Neural crest cell (in vitro differentiated cells): ENCODE measurements at places on chromosomes 16 and 17.

- DNase-seq: no peak
Observed at GRCh38 chr17:2892305-2892971, 96.2 kb downstream of the RAP1GAP2 start.

DNA sequence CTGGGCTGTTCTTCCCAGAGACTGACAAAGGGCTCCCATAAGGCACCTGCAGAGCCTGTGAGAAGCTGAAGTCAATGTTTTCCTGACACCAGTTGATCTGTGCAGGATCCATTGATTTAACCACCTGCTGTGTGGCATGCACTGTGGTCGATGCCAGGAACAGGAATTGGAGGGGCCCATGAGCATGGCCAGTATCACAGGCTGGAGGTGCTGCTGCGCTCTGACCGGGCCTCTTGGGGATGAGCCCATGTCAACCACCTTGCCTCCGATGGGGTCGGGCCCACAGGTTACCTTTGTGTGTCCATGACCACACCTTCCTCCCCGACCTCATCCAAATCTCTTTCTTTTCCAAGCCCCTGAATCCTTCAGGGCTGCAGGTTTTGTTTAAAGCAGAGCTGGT, 18.2 kb upstream of the STH start:
- no peak for DNase-seq

DNA sequence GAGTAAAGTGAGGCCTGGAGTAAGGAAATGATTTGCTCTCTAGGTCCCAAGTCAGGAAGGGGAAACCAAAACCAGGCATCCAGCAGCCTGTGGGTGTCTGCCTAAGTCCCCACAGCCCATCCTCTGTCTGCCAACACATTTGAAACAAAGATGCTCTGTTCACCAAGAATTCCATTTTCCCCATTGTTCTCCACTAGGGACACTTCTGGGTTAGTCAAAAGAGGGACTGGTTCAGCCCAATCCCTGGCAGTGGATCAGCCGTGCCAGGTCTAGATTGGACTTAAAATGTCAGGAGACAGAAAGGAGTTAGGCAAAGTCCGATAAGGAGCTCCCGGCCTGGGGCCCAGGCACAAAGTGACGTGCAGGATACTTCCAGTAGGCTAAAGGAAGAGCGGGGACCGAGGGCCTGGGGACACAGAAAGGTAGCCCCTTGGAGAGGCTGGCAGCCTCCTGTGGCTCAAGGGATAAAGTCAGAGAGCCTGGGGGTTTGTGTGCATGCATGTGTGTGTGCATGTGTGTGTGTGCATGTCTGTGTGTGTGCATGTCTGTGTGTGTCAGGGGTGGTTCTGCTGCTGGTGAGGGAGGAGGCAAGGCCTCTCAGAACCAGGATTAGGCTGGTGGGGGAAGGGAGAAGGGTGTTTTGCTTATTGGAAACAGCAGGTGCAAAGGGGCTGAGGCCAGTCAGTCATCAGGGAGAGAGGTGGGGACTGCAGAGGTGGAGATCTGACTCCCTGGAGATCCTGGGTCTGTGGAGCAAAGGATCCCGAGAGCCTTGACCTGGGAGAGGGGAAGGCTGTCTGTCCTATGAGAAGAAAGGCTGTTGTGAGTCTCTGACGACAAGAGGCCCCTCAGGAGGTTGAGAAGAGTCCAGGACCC, 41.7 kb upstream of the IL34 start:
- no peak for DNase-seq

DNA sequence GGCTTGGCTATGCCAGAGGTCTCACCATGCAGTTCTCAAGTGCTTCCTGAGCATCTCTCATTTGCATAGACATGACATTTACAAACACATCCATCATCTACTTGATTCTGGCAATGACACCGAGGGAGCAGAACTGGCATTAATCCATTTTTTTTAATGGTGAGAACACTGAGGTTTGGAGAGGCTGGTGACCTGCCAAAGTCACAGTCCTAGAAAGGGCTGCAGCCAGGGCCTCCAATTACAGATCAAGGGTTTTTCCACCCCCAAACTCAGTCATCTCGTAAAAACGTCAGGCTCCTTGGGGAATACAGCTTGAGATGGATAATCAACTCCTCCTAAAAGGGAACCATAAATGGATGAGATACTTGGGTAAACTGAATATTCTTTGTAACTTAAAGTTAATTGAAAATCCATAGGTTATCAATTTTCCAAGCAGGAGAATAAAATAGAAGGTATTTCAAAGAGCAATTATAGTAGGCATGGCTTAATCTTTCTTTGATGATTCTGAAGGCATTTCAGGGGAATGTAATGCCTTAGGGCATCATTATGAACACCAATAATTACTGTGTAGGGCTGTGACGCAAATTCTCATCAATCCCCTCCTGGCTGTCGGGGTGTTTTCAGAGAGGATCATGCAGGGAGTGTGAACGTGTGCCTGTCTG, 9.4 kb upstream of the MEOX1 start:
- no peak for DNase-seq

- DNase-seq: no peak
Observed at GRCh38 chr16:80809366-80809765, 5.0 kb upstream of the CDYL2 start.

- no peak for DNase-seq
Observed at GRCh38 chr16:88899901-88900661, 33.6 kb upstream of the PABPN1L start.

DNA sequence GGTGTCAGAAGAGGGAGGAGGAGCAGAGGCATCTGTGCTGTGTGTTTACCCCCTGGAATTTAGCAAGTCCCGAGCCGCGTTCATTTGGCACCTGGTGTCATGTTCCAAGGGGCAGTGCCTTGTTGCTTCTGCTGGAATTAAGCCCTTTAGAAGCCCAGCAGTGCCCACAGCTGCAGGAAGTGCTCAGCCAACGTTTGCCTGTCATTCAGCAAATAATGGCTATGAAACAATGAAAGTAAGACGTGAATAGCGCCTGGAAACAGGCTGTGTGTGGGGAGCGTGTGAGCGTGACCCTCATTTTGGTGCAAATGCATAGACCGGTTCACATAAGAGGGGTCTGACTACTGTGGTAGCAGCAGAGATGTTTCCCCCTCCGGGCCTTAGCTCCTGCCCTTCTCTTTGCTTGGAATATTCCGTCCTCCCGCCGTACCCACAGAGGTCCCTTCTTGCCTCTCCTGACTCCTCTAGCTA, 5.8 kb upstream of the ATP2C2 start:
- peak; percentile 34 for DNase-seq

DNA sequence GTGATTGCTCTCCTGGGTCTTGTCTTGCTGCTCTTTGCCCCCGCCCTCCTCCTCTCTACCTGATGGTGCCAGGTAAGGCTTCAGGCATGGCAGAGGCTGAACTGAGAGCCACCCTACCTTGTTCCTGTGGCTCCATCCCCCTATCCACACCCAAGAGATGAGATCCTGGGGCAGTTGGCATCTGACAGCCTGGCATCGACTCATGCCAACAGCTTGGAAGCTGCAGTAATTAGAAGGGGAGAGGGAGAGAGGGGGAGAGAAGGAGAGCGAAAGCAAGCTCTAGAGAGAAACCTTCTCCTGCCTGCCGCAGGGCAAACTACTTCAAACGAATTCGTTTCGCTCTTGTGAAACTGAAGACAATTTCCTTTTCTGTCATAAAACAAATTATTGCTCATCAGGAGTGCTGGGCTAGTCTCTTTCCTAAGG, 13.8 kb upstream of the SP6 start:
- no peak for DNase-seq

DNA sequence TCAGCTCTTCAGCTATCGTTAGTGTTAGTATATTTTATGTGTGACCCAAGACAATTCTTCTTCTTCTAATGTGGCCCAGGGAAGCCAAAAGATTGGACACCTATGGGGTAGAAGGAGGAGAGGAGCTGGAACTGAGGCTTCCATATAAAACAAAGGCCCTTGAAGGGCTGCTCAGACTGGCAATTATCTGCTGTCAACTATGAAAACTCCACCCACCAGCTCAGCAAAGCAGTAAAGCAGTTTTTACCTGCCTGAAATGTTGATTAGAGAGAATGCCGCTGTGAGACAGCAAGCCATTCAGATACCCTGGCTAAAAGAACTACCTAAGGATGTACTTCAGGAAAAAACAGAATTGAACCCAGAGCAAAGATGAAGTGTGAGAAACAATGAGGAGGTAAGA, 45.9 kb upstream of the GNAO1 start:
- no peak for DNase-seq

DNA sequence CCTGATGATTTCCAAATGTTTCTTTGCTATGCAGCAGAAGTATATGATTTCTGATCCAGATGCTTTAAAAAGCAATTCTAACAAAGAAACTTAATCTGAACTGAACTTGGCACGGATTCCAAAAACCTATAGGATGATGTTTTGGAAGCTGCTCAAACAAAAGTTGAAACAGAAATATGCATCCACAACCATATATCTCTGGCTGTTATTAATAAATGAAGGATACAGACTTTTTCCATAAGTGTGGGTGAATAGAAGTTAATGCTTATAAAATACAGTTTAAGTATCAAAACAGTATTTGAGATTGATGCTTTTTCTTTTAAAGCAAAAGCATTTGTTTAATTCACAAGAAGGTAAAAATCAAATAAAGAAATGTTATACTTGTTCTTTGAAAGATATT, 27.9 kb upstream of the NACA2 start:
- DNase-seq: no peak

GRCh38 chr16:20344611-20345010, 7.9 kb downstream of the UMOD start:
- no peak for DNase-seq

GRCh38 chr16:67068212-67068753, 39.3 kb downstream of the CBFB start:
- no peak for DNase-seq

DNA sequence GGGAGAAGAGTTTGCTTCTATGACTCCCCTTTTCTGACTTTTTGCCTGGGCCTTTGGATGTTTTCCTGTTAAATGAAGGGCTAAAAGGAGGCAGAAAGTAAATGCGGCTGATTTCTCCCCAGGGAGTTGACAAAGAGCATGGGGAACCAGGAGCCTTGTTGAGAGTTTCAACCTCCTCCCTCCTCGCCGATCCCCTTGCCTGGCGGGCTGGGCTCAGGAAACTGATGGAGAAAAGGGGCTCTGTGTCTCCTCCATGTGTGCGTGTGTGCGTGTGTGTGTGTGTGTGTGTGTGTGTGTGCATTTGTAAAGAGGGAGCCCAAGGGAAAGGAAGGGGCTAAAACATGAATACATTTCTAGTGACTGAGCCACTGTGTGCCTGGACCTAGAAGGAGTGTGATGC, 94.5 kb downstream of the ZDHHC7 start:
- peak; percentile 36 for DNase-seq

DNA sequence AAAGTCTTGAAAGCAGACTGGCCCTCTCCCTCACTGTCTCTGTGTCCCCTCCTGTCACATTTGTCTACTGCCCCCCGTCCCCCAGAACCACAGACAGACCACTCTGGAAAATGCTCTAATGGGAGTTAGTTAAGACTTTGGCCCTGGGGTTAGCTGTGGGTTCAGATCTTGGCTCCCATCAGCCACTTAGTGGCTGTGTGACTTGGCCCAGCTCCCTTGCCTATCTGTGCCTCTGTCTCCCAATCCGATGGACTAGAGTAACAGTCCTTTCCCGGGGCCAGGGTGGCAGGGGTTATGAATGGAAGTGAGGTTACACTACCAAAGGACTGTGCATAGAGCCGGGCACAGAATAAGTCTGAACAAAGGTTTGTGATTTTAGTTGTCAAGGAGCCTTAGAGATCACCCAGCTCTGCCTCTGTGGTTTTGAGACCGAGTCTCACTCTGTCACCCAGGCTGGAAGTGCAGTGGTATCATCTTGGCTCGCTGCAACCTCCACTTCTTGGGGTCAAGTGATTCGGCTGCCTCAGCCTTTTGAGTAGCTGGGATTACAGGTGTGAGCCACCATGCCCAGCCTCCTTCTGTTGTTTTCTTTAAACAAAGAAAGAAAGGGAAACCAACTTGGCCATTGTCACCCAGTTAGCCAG, 23.7 kb downstream of the PPL start:
- DNase-seq: no peak

GRCh38 chr16:590188-590814, 435 bp downstream of the RAB40C start:
- no peak for DNase-seq

- no peak for DNase-seq
Observed at GRCh38 chr16:19517424-19518089, 4.3 kb downstream of the GDE1 start.

- DNase-seq: no peak
Observed at GRCh38 chr16:2206420-2206779, 1.1 kb downstream of the MLST8 start.

- no peak for DNase-seq
Observed at GRCh38 chr16:68279726-68280558, 15.6 kb downstream of the SLC7A6 start.

GRCh38 chr16:70608521-70608920, 37.8 kb upstream of the IL34 start:
- no peak for DNase-seq

GRCh38 chr17:80116276-80116920, 15.0 kb downstream of the GAA start:
- DNase-seq: no peak

- no peak for DNase-seq
Observed at GRCh38 chr17:66432996-66433551, 130.7 kb downstream of the PRKCA start.

- no peak for DNase-seq
Observed at GRCh38 chr16:68147444-68147843, 62.3 kb downstream of the NFATC3 start.

- DNase-seq: no peak
Observed at GRCh38 chr16:86030116-86030515, 131.2 kb downstream of the IRF8 start.

GRCh38 chr17:10314329-10314728, 58.5 kb downstream of the MYH13 start:
- no peak for DNase-seq

GRCh38 chr16:57759541-57760356, 24.2 kb downstream of the KATNB1 start:
- DNase-seq: no peak

DNA sequence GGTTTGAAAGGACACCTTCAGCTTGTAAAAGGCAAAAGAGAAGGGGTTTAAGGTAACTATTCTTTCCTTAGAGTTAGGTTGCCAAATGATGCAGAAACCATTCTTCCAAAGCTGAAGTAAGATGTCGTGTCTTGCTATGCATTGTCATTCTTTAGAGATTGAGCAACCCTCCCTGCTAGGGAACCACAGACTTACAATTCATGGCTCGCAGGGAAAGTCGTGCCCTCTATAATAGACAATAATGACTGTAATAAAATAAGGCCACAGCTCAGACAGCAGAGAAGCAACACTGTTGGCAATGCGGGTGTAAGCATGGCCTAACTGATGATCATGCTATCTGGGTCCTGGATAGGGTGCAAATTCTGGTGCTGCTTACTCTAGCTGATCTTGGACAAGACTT, 129.6 kb upstream of the CDH13 start:
- DNase-seq: no peak

DNA sequence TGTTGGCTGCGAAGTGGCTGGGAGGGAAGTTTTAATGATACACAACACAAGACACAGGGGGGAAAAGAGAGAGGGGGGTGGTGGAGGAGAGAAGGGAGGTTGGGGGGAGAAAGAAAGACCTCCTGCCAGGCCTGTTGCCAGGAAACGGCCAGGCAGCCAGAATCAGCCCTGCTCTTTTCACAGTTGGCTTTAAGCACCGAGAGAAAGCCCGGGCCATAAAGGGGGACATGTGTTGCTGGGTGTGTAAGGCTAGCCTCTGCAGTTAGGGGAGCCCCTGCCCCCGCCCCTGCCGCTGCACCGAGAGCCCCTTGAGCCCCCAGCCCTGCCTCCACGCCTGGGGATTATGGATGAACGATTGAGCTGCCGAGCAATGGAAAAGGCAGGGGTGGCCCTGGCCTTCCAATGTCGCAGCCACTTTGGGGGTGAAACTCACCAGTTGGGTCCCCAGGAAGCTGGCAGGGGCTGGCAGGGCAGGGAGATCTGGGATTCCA, 13.9 kb upstream of the WNT3 start:
- no peak for DNase-seq
